ENCODE measurements at places on chromosomes 7 and 10.
A peak's percentile ranks its signal among the peaks of the same experiment; 100 is the strongest.

GRCh38 chr10:129199826-129200225 lies 267.2 kb upstream of the MGMT start:
- no peak for DNase-seq

DNA sequence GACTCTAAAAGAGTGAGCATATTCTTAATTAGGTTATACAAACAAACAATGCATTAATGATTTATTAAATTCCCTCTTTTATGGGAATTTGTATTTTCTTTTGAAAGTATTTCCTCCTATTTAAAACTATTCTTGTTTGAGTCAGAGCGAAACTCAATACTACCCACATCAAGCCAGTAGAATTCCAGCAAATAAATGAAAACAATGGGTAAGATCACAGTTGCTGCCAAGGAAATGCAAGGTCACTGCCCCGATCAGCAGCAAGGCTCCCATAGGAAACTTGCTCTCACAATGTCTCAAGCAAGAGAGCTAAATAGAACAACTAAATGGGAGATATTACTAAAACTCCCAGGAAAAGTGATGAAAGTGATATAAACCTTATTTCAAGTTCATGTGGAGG lies 206.3 kb downstream of the THSD7A start:
- no peak for DNase-seq

DNA sequence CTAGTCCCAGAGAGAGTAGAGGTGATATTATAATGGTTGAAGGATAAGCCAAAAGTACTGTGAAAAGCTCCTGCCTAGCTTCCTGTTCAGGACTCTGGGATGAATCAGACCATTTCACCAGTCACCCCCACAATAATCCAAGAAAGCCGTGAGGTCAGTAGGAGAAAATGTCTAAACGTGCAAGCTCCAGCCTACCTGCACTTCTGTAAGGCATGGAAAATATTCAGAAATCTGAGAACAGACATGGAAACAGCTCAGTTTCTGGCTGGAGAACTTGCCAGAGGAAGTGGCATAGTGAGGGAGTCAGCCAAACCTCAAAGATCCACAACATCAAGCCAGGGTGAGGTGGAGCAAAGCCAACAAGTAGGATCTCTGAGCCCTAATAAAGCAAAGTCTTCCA lies 58.2 kb downstream of the ELAPOR2 start:
- no peak for DNase-seq

DNA sequence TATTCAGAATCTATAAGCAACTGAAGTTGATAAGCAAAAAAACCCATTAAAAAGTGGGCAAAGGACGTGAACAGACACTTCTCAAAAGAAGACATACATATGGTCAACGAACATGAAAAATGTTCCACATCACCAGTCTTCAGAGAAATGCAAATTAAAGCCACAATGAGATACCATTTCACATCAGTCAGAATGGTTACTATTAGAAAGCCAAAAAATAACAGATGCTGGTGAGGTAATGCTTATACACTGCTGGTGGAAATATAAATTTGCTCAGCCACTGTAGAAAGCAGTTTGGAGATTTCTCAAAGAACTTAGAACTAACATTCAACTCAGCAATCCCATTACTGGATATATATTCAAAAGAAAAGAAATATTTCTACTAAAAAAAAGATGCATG lies 332.8 kb upstream of the PLXDC2 start:
- no peak for DNase-seq

DNA sequence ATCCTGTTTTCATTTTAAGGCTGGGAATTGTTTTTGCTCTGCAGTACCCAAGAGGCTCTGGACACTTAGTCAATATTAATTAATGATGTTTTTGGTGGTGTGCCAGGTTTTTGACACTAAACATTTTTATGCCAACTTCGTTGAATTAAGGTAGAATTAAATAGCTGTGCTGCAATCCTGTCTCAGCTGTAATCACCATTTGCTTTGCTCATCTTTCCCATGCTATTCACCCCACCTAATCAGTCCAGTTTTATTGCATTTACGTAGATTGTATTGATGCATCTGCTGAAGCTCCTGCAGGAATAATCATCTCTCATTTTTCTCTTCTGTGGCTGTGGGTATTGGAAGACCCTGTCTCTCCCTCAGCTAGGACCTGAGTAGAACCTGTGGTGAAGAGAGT lies 52.6 kb upstream of the TRUB1 start:
- peak; percentile 38 for DNase-seq

DNA sequence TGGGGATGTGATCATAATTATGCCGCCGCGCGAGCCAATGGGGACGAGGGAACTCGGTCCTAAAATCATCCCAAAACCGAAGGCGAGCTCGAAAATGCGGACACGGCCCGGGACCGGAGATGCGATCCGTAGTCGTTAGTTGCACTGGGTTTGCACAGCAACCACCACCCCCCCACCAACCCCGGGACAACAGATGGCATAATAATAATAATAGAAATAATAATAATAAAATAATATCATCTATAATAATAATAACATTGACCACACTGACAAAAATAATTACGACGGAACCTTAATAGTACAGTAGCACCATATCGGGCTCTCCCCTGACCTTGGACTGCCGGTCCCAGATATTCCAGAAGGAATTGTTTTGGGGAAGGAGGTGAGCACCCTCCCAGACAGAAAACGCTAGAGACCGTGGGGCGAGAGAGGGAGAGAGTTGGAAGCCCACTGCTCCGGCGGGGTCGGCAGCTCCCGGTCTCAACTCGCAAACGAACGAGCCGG lies 1.1 kb upstream of the EMX2 start:
- DNase-seq = no peak

DNA sequence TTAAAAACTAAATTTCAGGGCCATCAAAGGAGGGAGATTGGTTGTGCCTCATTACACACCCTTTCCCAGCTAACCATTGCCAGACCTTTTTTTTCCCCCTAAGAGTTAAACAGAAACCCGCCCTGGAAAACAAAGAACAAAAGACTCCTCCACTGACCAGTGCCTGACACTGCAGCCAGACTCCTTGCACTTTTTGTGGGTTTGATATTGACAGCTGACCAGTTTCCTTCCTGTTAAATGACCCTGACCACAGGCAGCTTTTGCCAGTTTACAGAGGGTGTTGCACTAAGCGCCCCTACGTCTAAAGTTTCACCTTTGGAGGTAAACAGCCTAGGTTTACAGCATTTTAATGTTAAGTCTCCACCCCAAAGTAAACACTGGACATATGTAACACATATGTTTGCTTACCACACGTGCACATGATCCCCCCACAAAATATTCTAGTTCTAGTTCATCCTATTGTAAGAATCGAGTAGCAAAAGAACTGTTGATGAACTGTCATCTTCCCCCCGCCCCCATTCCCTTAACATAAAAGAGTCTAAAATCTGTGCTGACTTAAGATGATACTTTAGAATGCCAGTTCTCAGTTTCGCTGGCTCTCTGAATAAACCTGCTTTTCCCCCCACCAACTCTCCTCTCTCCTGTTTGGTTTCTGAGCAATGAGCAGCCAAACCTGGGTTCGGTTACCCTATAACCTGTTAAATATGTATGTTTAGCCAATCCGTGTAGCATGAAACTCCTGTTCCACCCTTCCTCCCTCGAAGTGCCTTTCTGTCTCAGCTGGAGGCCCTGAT lies 38.0 kb downstream of the FOXI2 start:
- no peak for DNase-seq

DNA sequence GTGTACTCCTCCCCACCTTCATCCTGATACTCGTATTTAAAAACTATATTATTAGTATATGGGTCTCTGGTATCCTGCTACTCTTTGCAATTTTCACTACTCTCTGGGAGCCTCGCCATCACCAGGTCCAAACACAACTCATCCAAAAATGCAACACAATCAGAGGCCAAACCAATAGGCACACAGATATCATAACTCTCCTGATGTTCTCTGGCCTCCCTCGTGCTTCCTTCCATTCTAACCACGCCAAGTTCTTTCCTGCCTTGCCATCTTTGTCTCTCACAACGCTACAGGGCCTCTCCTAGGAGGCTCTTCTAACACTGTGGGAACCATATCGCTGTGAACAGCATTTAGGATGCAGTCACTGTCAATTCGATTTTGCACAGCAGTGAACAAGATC lies 7.3 kb downstream of the RHEB start:
- DNase-seq = no peak

DNA sequence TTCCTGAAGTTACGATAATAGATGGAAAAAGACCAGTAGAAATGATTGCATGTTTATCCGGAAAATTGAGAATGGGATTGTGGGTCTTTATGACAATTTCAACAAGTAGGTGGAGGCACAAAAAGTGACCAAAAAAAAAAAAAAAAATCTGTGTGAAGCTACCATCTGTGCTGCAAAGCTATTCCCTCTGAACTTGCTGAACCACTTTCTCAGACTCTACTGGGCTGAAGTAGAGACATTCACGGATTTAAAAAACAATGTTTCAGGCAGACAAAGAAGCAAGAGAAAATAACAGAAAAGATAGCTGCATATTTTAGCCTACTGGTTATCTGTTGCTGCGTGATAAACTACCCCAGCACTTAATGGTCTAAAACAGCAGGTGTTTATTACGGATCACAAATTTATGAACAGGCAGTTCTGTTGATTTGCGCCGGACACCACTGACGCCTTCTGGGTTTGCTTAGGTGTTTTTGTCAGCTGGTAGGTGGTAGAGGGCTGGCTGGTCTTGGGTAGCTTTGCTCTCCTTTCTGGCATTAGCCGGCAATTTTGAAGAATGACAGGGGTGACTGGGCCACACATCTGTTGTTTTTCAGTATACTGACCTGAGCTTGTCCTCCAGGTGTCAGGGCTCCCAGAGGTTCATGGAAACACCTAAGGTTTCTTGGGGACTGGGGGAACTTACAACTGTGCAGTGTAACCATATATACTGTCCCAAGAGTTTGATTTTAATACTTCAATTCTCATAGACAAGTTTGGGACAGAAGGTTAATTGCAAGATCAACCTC lies 665.1 kb downstream of the CCSER2 start:
- DNase-seq = no peak

GRCh38 chr7:142752376-142753225 lies 3.3 kb downstream of the PRSS1 start:
- DNase-seq = no peak

GRCh38 chr10:129810-130209 lies 5.4 kb upstream of the ZMYND11 start:
- no peak for DNase-seq

DNA sequence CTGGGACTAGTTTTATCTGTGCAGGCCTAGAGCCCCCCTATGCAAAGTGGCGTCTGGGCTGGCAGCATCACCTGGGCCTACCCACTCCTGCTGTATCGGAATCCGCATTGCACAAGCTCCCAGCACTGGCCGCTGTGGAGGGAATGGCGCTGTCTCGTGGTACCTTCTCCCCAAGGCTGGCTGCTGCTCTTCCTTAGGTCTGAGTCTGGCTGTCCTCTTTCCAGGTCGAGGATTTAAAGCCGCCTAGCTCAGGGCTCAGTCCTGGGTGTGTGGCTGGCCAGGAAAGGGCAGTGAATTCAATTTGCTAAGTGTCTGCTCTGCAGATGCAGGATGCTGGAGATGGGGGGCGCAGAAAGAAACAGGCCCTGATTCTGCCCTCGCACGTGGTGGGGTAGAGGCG lies 44.7 kb downstream of the MGMT start:
- DNase-seq = no peak

DNA sequence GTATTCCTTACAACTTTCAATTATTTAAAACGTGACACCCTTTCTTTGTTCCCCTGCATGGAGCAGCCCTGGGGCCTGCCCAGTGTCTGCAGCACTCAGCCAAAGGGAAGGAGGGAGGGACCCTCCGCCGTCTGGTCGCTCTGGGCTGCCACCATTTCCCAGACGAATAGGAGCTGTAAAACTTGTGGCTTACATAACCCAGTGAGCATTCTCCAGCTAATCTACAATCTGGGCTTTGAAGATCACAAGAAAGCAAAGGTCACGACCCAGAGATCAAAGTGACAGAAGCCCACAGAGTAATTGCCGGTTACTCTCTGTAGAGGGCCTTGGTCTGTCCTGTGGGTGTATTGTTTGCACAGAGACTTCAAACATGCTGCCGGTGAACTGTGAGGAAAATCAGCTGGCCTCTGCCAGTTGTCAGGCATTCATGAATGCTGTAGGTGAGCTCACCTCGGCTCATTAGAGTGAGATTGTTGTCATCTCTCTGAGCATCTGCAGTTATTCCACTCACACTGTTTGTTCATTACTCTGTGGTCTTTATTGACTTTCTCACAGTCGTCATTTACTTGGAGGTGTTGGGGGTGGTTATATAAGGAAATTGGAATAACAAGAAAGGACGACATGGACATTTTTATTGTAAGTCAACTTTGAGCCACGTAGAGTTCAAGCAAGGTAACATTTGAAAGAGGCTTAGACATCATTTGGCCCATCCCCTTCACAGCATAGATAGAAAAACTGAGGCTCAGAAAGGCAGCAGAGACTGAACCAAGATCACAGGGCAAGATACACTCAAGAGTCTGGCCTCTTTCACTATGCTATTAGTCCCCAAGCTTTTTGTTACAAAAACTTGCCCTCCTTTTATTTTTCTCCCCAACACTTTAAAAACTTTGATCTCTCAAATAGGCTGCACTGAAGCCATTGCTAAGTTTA lies 619.8 kb downstream of the LRMDA start:
- no peak for DNase-seq

- DNase-seq = no peak
Measured at GRCh38 chr7:47586925-47587324, 5.0 kb upstream of the TNS3 start.

DNA sequence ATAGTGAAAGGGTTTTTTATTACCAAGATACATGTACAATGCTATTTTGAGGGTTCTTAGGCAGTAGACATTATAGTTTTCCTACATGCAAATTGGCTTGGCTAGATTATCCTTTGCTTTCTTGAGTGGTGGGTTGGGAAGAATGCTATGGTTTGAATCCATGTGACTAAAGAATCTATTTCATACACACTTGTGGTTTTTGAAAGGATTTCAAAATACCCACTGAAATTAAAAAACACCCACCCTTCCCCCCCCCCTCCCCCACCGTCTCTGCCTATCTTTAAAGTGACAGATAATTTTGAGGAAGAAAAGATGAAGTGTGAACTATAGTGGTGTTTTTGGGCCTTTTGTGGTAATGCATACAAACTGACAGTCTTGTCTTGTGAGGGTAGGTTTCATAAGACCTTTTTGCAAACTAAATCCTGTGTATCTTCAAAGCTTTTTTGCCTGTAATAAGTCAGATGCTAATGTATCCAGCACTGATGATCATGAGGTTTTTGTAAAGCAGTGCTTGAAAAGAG lies 90.9 kb downstream of the TPST1 start:
- DNase-seq = no peak

GRCh38 chr7:47763063-47763974 lies 181.4 kb upstream of the TNS3 start:
- peak; percentile 80 for DNase-seq

- no peak for DNase-seq
Measured at GRCh38 chr10:131266936-131267813, 44.3 kb downstream of the TCERG1L start.

DNA sequence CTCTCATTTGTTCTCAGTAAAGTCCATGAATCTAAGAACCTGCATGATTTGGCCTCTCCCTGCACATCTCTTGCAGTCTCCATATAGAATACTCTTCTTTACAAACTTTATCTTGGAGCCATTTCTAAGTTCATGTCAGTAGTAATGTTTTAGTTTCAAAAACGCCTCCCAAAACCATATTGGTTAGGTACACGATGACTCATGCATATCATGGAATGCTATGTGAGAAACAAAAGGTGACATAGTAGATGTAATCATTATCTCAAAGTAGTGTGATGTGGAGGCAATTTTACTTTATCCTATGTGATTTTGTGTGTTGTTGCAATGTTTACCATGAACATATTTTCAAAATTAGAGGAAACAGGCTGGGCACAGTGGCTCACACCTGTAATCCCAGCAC lies 520.7 kb downstream of the KCNMA1 start:
- DNase-seq = no peak

GRCh38 chr10:13684806-13685482 lies 98.2 kb downstream of the PRPF18 start:
- no peak for DNase-seq

Data from SK-N-SH (cell line).